Stimulated activated CD8-positive, alpha-beta memory T cell treated with anti-CD3 and anti-CD28 coated beads, Interleukin-4, amount 100 ng/mL, for 1 hour (primary cell): ENCODE measurements at places on chromosomes 2 and 18.

- no peak for DNase-seq
Measured at GRCh38 chr2:182302174-182302573, 124.7 kb downstream of the PDE1A start.

DNA sequence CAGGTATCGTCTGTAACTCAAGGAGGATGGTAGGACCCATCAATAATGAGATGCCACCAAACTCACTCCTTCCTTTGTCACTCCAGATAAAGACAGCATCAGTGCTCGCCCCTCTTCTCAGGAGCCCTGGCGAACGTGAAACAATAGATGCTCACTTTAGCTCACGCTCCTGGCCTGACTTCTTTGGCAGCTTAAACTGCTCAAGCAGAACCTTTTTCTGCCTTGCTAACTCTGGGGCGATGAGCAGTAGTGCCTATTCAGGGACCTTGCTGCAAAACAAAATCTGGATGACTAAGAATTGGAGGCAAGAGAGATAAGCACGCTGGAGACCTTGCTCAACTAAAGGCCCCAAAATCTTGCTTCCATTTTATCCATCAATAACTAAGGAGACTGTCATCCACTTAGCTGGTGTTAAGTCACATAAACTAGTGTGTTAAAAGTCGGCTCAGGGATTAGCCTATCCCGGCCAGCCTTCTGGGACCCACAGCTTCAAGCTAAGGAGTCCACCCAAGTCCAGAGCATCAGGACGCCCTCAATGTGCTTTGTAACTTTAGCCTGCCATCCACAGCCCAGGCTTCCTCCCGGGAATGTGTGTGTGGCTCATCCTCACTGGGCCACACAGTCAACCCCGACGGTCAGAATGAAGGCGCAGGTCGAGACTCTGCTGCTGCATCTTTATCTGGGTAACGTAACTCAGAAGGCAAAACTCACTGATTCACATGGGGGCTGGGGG, 38.9 kb downstream of the ZNF516 start:
- no peak for DNase-seq

DNA sequence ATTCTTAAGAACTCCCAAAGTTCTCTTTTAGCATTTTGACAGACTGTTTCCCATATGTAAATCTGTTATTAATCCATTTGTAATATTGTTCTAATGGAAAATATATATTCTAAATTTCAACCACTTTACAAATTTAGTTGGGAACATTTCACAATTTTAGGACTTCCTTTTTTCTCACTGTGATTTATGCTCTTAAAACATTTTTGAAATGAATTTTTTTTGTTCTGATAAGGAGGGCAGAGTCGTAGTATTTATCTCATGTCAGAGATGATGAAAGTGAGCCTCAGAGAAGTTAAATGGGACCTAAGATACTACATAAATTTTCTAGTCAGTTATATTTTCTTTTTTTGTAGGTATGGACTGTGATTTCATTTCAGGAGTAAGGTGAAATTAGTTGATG, 26.6 kb downstream of the RASGRP3 start:
- DNase-seq, result no peak

DNA sequence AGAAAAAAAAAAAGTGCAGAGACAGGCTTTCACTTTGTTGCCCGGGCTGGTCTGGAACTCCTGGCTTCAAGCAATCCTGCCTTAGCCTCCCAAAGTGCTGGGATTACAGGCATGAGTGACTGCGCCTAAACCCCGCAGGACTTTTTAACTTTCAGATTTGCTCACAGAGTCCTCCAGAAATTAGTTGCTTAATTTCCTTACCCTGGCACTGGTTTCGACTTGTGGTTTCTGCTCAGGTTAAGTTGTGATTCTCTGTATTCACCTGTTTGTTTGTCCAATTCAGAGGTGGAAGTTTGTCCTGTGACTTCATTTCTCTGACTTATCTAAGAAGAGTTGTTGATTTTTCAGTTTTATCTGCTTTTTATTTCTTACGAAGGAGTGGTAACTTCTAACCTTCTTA, 238.1 kb downstream of the TMEM182 start:
- no peak for DNase-seq

DNA sequence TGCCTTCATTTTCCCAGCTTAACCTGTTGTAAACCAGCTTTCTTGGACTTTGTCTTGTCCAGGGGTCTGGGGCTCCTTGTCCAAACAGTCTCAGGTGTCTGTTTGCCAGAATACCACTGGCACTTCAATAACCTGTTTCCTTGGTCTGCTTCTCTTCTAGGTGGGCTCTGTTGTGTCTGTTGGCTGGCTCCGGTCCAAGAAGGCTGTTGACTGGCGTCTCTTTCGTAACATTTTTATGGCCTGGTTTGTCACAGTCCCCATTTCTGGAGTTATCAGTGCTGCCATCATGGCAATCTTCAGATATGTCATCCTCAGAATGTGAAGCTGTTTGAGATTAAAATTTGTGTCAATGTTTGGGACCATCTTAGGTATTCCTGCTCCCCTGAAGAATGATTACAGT, 17.0 kb downstream of the SLC20A1 start:
- no peak for DNase-seq

DNA sequence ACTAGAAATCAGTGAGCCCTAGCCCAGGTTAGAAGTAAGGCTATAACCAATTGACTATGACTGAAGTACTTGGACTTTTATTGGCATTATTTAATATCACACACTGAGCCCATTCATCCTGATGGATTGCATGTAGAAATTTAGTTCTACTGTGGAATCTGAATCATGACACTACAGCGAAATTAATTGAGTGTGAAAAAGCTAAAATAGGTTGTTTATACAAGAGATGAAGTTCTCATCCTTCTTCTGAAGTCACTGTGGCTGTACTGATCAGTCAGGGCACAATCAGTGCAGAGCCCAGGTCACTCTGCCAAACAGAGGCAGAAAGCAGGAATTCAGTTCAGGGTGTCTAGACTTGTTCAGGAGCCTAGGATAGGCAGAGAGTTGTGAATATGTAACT, 158.9 kb downstream of the BABAM2 start:
- DNase-seq, result no peak

DNA sequence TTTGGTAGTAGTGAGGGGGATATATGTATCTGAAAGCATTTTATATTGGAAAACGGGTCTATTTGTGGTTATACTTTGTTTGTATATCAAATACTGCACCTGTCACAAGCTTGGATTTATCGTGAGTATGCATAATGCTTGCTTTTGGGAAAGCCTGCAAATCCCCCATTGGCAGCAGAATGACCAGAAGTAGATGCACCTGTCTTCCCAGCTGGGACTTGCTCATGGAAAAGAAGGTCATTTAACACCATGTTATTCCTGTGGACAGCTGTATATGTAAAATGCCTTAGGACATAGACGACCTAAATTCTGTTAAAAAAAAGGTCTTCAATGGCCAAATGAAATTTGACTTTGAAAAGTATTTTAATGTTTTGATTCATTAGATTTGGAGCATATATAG, 599.4 kb downstream of the XIRP2 start:
- no peak for DNase-seq

GRCh38 chr2:184119989-184120800, 478.1 kb upstream of the ZNF804A start:
- DNase-seq, result no peak

- DNase-seq, result no peak
Measured at GRCh38 chr18:59988098-59988706, 88.4 kb downstream of the PMAIP1 start.

DNA sequence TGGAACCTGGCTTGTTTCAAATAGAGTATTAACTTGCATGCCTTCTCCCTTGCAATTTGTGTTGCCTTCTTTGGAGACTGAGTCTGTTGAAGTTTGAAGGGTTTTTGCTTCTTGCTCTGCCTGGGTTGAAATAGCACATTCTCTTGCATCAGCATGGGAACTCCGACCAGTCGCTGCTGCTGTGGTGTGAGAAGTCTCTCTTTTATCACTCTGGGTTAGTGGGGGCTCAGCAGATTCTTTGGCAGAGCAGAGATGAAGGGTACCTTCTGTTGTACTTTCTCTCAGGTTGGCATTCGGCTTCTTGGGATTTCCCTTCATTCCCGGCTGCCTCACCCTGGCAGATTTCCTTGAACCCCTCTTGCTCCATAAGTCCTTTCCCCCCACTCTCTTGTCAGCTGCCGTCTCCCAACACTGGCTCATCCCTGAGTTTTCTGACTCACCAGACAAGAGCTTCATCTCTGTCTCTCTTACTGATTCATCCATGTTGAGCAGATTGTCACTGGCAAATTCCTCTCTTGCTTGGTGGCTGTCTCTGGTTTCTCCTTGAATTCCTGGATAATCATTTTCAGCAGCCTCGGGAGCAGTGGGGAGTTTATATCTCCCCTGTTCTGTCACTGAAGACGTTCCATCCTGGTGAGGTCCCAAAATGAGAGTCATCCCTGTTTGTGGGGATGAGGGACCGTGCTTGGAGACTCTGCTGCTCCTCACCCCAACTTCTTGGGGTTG, 49.9 kb downstream of the ALPK2 start:
- no peak for DNase-seq

DNA sequence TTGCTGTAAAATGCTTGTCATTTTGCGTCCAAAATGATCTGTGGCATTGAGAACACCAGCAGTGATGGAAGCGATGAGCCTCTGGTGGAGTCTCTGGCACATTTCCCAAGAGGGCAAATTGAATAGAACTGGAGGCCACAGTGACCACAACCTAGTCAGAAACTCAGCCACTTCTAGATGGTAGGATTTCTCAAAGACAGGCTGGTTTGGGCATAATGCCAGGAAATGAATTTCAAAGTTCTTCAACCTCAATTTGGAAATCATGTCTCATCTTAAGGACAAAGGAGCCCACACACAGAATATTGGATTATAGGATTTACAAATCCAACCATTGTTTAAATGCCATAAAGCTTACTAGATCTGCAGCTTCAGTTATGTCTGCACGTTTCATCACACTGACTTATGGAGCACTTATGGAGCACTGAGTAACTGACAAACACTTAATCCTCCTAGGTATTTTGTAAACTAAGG, 132.1 kb downstream of the COL6A3 start:
- no peak for DNase-seq

- no peak for DNase-seq
Measured at GRCh38 chr2:30159766-30160165, 13.0 kb downstream of the YPEL5 start.

DNA sequence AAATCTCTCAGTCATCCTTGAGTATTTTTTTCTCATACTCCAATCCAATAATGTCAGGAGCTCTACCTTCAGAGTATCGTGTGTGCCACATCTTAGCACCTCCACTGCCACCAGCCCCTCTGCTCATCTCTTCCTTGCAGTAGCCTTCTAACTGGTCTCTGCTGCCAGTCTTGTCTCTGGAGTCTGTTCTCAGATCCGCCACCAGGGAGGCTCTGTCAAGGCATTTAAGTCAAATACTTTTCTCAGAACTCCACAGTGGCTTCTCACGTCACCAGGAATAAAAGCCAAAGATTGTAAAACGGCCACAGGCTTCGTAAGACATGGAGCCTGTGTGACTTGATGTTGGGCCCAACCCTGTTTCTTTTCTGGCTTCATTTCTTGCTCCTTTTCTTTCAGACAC, 7.1 kb downstream of the UNC50 start:
- DNase-seq, result no peak

DNA sequence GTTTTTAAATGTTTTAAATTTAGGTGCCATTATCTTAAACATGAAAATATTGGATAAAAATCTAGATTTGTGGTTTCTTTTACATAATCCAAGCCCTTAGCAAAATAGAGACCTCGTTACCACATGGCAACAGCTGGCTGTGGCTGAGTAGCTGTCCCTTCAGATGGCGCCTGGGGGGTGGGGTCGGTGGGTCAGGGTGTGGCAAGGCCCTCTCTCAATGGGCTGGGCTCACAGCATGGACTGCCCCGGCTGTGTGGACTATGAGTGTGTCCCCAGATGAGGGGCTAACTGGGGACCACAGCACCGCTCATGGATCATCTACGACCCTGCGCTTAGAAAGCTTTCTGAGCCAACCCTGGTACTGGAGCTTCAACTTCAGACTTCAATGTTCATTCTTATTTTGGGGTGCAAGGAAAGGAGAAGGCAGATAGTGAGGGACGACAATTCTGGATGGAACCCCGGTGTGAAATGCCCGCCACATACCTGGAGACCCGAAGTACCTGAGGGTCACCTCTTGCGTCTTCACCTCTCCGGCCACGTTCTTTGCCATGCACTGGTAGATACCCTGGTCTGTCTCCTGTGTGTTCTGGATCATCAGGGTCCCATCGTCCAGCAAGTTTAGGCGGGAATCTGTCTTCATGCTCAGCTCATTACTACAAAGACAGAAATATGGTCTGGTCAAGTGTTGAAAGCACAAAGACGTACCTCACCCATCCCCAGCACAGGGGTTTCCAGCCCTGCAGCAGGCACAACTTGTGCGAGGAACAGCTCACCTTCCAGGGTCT, 71.0 kb downstream of the PXDN start:
- no peak for DNase-seq

DNA sequence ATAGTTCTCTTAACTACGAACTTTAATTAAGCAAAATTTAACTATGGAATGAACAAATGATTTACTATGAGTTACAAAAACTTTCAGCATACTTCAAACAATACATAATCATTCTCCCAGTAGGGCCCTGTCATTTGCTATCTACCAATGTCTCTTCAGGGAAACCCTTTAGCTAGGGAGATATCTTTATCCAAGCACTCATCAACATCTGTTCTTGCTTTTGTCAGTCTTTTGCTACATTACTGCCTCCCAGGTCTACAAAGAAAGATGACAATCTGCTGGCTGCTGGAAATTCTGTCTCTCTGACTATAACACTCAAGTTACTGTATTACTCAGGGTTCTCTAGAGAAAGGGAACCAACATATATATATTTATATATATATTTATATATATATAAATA, 1626.3 kb upstream of the CELF4 start:
- DNase-seq, result no peak

DNA sequence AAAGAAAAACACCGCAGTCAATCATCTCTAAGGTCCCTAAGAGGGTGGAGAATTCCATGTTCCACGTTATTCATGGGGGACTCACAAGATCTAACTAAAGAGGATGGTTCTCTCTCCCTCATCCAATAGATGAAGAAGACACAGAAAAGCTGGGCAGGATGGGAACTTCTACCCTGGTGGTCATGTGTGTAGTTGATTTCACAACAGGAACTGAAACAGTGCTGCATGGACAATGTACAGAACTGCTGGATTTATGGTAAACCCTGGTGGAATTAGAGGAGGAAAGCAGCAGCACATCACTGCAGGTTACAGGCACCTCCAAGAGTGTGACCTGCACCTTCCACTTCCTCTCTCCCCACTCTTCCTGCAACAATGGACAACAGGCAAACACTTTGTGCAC, 31.4 kb downstream of the FECH start:
- no peak for DNase-seq

- no peak for DNase-seq
Measured at GRCh38 chr2:168028362-168028761, 219.0 kb downstream of the STK39 start.
